AG09319 (cell line): ENCODE measurements at places on chromosomes 5 and 9.

GRCh38 chr5:154467655-154468354 is 10.2 kb downstream of the HAND1 start:
- DNase-seq = no peak

DNA sequence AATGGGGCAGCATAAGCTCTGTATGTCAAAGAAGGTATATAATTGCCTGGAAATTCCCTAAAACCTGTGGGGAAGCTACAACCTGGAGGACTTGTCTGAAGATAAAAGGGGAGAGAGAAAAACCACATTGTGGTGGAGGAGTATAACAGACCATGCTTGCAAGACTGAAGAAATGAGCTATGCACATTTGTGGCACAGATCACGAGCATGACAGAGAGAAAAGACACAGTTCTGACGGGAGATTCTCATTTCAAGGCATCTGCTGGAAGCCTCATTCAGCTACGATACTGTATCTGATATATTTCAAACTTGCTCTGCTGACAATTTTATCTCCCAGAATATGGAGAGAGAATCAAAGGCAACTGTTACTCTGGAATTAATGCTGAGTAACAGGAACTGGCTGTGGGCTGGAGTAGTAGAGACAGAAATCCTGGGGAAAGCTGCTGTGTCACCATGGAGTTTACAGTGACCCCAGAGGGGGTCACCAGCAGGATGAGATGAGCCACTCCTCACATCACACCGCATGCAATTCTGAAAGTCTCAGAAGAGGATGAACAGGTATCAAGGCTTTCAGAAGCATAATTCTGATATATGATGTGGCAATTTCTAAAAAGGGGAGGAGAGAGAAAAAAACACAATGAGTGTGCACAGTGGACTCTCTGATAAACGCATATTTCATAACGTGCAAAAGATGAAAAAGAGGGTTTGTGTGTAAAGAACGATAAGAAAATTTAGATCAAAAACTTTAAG is 528.8 kb downstream of the IRX1 start:
- DNase-seq = no peak

- DNase-seq = no peak
These were observed 657.5 kb upstream of the DMAC1 start for GRCh38 chr9:8457055-8457454.

DNA sequence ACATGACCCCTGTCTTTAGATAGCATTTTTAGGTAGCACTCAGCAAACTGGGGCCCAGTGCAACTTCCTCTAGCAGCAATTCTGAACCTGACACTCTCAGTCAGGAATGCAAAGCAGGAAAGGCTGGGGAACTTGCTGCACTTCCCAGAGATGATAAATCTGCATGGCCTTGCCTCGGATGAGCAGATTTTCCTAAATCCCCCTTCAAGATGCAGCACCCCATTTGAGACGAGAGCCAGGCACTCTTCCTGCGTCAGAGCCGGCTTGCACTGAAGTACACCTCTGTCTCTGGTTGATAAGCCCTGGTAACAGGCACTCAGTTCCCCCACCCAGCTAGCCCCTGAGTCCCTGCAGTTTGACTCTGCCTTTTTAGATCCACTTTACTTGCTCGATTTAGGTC is 296.7 kb upstream of the PANK3 start:
- DNase-seq = no peak

GRCh38 chr5:114727358-114727757 is 365.5 kb downstream of the KCNN2 start:
- no peak for DNase-seq

GRCh38 chr5:6243706-6244338 is 134.5 kb downstream of the MED10 start:
- DNase-seq = no peak

GRCh38 chr9:36798350-36799065 is 225.8 kb downstream of the MELK start:
- DNase-seq = no peak

- DNase-seq = no peak
These were observed 69.9 kb downstream of the MAMDC2 start for GRCh38 chr9:70113403-70114022.

- DNase-seq = no peak
These were observed 969.6 kb upstream of the DMAC1 start for GRCh38 chr9:8769153-8769552.

- no peak for DNase-seq
These were observed 35.0 kb downstream of the GALNT12 start for GRCh38 chr9:98842510-98842909.

DNA sequence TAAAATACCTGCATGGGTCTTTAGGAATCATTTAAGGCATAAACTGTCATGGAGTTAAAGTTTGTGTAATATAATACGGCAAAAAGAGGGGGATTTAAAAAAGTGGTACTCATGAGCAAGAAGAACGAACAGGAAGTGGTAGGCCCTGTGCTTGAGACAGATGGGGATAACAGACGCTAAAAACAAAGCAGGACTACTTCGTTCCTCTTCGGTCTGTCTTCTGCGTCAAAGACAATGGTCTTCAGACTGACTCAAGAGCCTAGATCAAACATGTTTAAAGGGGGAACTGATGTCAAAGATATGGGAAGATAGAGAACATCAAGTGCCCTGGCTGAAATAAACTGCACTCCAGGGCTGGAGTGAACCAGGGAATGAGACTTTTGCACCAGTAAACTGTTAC is 59.8 kb upstream of the RFX3 start:
- DNase-seq = no peak

DNA sequence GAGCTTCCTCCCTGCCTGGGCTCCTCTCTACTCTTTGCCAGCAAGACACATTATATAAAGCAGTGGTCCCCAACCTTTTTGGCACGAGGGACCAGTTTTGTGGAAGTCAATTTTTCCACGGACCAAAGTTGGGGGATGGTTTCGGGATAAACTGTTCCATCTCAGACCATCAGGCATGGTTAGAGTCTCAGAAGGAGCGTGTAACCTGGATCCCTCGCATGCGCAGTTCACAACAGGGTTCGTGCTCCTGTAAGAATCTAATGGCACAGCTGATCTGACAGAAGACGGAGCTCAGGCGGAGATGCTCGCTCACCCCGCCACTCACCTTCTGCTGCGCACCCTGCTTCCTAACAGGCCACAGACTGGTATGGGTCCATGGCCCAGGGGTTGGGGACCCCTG is 142.8 kb downstream of the LIFR start:
- DNase-seq = no peak
